ENCODE measurements at places on chromosomes 1 and 21.

- H3K36me3 ChIP-seq: no peaks in the 10 kb centered on the region
- H3K4me1 ChIP-seq: no peaks in the 10 kb centered on the region
- DNase-seq: no peak
- H3K4me3 ChIP-seq: no peak overlapping the region
Measured at GRCh38 chr1:65724151-65724550, 68.5 kb upstream of the PDE4B start.

- no peaks in the 10 kb centered on the region for H3K36me3 ChIP-seq
- H3K4me3 ChIP-seq: no peak overlapping the region
- DNase-seq: peak; percentile 49
Measured at GRCh38 chr1:62175568-62176179, 19.0 kb upstream of the L1TD1 start.

GRCh38 chr1:119729044-119729443, 17.3 kb downstream of the PHGDH start:
- no peak overlapping the region for H3K27ac ChIP-seq
- DNase-seq: no peak
- H3K36me3 ChIP-seq: peaks cover 89% of the 10 kb centered on the region
- no peaks in the 10 kb centered on the region for H3K4me1 ChIP-seq

DNA sequence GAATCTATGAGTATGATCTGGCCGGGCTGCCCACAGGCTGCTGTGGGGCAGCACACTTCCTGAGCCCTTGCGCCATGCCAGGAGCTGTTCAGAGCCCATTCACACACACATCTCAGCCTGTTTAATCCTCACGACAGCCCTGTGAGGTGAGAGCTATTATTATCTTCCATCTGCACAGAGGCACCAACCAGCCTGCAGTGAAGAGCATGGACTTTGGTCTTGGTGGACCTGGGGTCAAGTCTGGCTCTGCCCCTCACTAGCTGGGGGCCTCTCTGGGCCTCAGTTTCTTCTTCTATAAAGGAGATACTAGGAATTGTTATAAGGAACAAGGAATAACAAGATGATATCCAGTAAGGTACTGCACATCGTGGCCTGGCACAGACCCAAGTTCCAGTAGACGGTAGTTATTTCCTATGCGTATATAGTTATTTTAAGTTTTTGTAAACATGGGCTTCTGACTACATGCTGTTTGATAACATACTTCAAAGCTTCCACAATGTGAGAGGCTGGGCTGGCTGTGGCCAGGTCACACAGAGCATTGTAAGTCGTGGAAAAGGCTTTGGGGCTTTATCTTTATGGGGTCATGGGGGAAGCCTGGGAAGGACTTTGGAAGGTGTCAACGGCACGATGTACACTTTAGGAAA, 3.4 kb upstream of the PADI2 start:
- H3K27me3 ChIP-seq: peaks cover 12% of the 10 kb centered on the region
- no peak overlapping the region for H3K27ac ChIP-seq
- H3K4me1 ChIP-seq: no peaks in the 10 kb centered on the region
- no peaks in the 10 kb centered on the region for H3K36me3 ChIP-seq
- no peak overlapping the region for H3K4me3 ChIP-seq

GRCh38 chr1:185917646-185918045, 183.5 kb downstream of the HMCN1 start:
- H3K36me3 ChIP-seq: no peaks in the 10 kb centered on the region
- H3K27ac ChIP-seq: no peak overlapping the region
- H3K27me3 ChIP-seq: no peaks in the 10 kb centered on the region
- H3K4me1 ChIP-seq: peaks cover 7% of the 10 kb centered on the region
- H3K4me3 ChIP-seq: no peak overlapping the region

- no peak overlapping the region for H3K27ac ChIP-seq
- no peak overlapping the region for H3K4me3 ChIP-seq
- H3K27me3 ChIP-seq: no peaks in the 10 kb centered on the region
- DNase-seq: no peak
Measured at GRCh38 chr1:162740755-162741154, 49.7 kb upstream of the HSD17B7 start.

DNA sequence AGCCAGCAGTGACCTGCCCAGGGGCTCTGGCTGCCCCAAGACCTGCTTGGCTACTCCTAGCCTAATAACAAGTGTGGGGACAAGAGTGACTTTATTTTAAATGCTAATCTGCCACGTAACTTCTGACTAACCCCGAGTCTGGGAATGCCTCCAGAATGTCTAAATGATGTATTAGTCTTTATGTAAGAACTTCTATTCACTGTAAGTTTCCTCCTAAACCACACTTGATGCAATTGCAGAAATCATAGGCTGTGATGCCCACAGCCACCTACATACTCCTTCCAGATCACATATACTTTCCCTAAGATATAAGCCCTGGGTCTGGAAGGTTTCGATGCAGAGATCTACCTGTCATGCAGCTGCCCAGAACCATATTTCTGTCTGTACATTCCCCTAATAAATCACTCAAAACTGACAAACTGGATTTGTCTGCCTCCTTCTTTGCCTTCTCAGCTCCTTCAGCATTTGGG, 5.9 kb upstream of the VPS45 start:
- H3K4me3 ChIP-seq: no peak overlapping the region
- H3K36me3 ChIP-seq: no peaks in the 10 kb centered on the region
- no peaks in the 10 kb centered on the region for H3K4me1 ChIP-seq

DNA sequence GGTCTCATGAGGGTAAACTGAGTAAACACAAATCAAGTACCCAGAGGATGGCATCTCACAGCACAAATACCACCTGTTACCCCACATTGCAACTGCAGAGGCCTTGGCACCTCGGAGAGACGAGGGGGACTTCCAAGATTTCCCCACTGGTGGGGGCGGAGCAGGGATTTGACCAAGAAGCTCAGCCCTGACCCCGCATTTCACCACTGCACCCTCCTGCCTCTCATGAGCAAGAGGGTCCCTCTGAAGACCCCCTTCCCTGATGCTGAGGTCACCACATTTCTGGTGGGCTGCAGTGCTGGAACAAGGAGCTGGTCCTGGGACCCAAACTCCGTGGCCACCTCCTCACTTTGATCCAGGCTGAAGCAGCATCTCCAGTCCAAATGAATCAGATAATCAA, 342.4 kb downstream of the NPHP4 start:
- H3K27me3 ChIP-seq: no peaks in the 10 kb centered on the region
- H3K27ac ChIP-seq: no peak overlapping the region
- H3K4me3 ChIP-seq: no peak overlapping the region
- H3K4me1 ChIP-seq: peaks cover 5% of the 10 kb centered on the region
- DNase-seq: no peak

DNA sequence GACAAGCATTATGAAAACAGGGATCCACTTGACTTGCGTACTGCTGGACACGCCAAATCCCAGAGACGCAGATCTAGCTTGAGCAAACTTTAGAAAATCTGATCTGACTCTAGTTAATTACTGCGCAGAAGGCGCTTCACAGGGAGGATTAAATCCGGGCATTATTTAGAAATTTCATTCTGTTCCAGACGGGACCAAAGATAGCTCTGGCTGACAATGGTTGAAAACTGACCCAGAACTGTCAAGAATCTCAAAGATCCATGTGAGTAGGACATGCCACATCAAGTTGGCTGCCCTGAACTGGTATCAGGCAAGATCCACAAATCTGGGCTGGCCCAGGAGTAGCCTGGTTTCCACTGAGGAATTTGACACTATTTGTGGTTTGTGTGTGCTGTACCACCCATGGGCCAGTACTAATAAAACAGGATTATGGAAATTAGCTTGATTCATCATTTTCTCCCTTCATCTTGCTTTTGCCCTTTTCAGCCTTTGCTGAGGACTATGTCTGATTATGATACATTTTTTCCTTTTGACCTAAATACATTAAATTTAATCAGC, 171.0 kb downstream of the VAV3 start:
- no peaks in the 10 kb centered on the region for H3K4me1 ChIP-seq
- H3K27ac ChIP-seq: no peak overlapping the region
- H3K36me3 ChIP-seq: no peaks in the 10 kb centered on the region
- no peaks in the 10 kb centered on the region for H3K27me3 ChIP-seq
- no peak for DNase-seq

GRCh38 chr21:35048706-35049617, at the start of gene RUNX1:
Gene RUNX1, minus strand, starts transcription at chr21:35049302.
- DNase-seq: no peak
- H3K4me1 ChIP-seq: no peaks in the 10 kb centered on the region
- no peak within 1 kb of the TSS for H3K27ac ChIP-seq
- H3K4me3 ChIP-seq: no peak within 1 kb of the TSS
- H3K36me3 ChIP-seq: no peaks in the 10 kb centered on the region

DNA sequence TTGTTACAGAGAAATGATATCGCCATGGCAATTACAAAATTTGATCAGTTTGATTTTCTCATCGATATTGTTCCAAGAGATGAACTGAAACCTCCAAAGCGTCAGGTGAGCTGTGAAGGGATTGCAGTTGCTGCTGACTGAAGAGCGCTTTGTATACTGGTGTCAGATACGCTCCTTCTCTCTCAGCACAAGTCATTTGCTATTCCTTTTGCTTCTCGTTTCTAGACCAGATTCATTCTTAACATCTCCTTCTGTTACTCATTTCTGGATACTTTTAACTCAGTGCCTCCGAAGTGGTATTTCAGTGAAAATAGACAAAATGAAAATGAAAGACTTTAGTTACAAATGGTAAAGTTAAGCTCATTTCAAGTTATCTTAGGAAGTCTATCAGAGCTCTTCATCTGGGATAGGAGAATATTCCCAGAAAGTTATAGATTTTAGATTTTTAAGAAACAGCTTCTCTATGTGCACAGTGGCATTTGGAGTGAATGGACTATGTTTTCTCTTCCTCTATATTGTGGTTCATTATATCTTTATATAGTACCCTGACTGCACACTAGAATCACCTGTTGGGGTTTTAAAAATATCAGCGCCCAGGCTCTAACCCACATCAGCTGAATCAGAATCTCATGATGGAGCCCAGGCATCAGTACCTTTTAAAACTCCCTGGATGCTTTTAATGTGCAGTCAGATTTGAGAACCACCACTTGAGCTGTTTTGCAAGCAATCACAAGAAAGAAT, 30.3 kb upstream of the KCNQ4 start:
- no peaks in the 10 kb centered on the region for H3K4me1 ChIP-seq
- DNase-seq: no peak
- H3K36me3 ChIP-seq: peaks cover 23% of the 10 kb centered on the region
- H3K4me3 ChIP-seq: no peak overlapping the region

GRCh38 chr1:109785446-109786111, 21.9 kb upstream of the EPS8L3 start:
- no peak for DNase-seq
- H3K4me1 ChIP-seq: 0 out of 2 replicates have a peak, but pooled peaks cover 2% of the 10 kb centered on the region
- H3K27ac ChIP-seq: no peak overlapping the region

DNA sequence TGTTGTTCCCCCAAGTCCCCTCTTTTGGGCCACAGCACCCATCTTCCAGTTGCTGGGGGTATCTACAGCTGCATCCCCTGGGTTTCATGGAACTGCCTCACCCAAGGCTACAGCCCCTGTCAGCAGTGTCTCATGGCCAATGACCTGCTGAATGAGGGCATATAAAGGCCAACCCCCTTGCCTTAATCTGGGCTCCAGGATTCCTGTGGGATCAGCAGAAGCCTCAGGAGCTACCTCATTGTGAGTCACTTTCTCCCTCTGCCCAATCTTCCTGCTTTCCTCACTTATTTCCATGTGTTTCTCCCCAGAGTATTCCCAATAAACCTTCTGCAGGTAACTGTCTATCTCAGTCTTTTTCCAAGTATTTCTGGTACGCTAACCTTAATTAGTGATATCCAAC, 37.3 kb upstream of the SYT14 start:
- no peaks in the 10 kb centered on the region for H3K27me3 ChIP-seq
- no peak overlapping the region for H3K27ac ChIP-seq
- peaks cover 2% of the 10 kb centered on the region for H3K36me3 ChIP-seq
- H3K4me1 ChIP-seq: no peaks in the 10 kb centered on the region
- no peak for DNase-seq
- H3K4me3 ChIP-seq: no peak overlapping the region

DNA sequence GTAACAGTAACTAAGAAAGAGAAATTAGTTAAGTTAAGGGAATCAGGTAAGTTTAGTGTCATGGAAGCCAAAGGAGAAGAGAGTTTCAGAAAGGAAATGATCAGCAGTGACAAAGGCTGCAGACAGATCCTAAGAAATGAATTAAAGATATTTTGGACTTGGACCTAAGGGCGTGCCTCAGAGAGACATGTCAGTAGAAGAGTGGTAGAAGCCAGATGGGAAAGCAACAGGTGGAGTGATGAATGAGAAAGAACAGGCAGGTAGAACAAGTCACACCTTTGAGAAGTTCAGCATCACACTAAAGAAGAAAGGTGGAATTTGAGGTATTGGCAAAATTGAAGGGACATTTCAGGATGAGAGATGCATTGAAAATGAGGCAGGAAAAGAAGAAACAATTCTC, 1.4 kb upstream of the C4BPA start:
- no peaks in the 10 kb centered on the region for H3K4me1 ChIP-seq
- no peak overlapping the region for H3K27ac ChIP-seq
- peaks cover 3% of the 10 kb centered on the region for H3K36me3 ChIP-seq
- no peak for DNase-seq
- H3K27me3 ChIP-seq: no peaks in the 10 kb centered on the region

GRCh38 chr1:184598403-184599193, 156.1 kb downstream of the EDEM3 start:
- no peak overlapping the region for H3K4me3 ChIP-seq
- H3K27me3 ChIP-seq: no peaks in the 10 kb centered on the region
- H3K36me3 ChIP-seq: peaks cover 18% of the 10 kb centered on the region
- DNase-seq: no peak

DNA sequence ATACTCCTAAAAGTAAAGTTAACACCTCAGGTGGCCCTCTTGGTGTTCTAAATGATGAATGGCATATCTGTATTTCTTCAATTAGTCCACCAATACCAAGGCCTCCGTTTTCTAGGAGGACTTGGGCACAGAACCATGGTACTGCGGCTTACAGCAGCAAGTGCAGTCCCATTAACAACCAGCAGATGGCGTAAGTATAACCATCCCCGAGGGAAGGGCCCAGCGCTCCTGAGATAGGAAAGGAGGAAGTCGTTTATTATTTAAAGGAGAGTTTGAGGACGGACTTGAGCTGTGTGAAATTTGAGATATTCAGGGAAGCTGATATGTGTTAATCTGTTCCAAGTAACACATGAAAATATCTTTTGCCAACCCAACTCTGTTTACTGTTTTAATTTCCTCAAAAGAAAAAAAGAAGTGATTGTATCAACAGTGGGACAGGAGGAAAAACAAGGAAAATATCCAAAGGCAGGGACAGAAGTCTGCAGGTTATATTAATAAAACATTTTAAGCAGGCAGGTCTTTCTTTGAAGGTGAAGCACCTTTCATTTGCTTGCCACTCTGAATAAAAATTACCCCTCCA, 37.7 kb upstream of the KCNJ15 start:
- peak; percentile 68 for DNase-seq
- H3K27ac ChIP-seq: no peak overlapping the region
- H3K4me1 ChIP-seq: no peaks in the 10 kb centered on the region

DNA sequence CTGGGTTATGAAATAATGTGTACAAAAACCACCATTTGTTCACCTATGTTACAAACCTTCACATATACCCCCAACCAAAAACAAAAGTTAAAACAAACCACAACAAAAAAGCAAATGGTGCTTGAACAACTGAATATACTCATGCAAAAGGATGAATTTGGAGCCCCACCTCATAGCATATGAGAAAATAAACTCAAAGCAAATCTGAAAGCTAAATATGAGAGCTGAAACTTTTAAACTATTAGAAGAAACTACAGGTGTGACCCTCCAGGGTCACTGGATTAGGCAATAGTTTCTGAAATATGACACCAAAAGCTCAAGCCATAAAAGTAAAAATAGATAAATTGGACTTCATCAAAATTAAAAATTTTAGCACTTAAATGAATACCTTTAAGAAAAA, 215.5 kb upstream of the CHRM3 start:
- H3K27ac ChIP-seq: no peak overlapping the region
- no peaks in the 10 kb centered on the region for H3K27me3 ChIP-seq
- H3K36me3 ChIP-seq: no peaks in the 10 kb centered on the region
- no peak overlapping the region for H3K4me3 ChIP-seq
- DNase-seq: no peak

- H3K27ac ChIP-seq: no peak overlapping the region
- no peaks in the 10 kb centered on the region for H3K4me1 ChIP-seq
- DNase-seq: no peak
Measured at GRCh38 chr1:28392027-28392652, 22.6 kb downstream of the PHACTR4 start.

All from H9 (cell line).